ENCODE measurements at places on chromosomes 6 and 20.

- DNase-seq, result no peak
Observed at GRCh38 chr6:3232017-3232945, 4.8 kb upstream of the TUBB2B start.

DNA sequence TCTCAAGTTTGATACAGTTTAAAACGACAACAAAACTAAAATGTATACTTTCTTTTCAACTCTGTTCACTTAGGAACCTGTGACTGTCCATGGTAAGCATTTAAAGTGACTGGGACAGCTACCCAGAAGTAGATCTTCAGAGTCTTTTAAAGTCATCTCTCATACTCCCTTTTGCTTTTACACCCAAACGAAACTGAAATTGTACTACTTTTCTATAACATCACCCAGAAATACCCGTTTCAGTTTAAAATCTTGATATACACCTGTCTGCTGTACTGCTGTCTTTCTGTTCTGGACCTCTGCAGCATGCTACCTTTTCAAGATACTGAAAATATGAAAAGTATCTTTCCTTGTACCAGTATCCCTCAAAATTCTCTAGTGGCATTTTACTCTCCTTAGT lies 170.4 kb upstream of the THEMIS start:
- DNase-seq, result no peak

GRCh38 chr6:150220634-150221551 lies 78.0 kb downstream of the PPP1R14C start:
- DNase-seq, result no peak

DNA sequence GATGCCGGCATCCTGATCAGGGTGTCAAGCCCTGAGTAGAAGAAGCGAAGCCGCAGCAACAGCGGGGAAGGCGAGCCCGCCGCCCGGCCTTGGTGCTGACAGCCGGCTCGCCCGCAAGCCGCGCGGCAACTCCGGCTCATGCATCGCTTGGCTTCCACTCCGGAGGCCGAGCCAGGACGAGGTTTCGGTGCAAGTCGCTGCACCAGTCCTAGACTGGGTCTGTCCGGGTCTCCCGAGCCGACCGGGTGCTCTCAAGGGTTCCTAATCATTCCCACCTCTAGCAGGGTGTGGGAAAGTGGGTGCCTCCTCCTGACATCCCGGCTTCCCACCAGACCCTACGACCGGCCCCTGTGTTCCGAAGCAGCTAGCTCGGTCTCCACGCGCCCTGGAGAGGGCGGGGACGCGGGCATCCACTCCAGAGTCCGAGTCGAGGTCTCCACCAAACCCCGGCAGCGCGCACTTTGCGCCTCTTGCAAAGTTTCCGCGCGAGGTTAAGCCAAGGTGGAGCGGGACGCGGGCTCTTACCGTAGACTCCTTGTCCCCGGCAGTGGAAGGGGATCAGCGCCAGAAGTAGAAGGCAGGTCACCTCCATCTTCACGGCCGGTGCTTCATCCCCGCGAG lies 1.4 kb downstream of the MDGA1 start:
- DNase-seq, result peak; percentile 31

DNA sequence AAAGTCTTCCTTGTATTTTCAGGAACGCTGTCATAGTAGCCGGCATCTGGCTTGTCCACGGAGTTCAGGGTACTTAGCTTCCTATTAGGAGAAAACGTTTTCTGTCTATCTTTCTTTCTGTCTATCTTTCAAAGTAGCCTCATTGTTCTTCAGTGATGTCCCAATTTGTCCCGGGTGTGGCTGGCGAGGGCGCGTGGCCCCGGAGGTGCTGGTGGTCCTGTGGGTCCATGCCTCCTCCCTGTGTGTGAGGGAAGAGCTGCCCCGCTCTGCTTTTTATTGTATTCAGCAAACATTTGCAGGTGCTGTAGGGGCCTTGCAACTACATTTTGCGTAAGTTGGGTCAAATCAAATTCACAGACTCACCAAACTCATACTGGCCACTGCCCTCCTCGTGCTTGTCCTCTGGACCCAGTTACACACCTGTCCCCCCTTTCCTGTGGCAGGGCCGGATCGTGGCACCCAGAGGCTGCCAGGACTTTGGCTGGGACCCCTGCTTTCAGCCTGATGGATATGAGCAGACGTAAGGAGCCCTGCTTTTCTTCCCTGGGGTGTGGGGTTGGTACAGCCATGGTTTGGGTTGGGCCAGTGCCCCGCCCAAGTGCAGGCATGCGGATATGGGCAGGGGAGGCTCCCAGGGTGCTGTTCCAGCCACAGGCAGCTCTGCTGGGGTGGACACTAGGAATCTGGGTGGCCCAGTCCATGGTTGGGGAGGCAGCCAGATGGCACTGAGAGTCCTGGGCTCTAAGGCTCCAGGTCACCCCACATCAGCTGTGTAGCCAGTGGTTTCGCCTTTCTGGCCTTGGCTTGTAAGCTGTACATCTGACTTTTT lies 12.3 kb downstream of the ITPA start:
- no peak for DNase-seq

DNA sequence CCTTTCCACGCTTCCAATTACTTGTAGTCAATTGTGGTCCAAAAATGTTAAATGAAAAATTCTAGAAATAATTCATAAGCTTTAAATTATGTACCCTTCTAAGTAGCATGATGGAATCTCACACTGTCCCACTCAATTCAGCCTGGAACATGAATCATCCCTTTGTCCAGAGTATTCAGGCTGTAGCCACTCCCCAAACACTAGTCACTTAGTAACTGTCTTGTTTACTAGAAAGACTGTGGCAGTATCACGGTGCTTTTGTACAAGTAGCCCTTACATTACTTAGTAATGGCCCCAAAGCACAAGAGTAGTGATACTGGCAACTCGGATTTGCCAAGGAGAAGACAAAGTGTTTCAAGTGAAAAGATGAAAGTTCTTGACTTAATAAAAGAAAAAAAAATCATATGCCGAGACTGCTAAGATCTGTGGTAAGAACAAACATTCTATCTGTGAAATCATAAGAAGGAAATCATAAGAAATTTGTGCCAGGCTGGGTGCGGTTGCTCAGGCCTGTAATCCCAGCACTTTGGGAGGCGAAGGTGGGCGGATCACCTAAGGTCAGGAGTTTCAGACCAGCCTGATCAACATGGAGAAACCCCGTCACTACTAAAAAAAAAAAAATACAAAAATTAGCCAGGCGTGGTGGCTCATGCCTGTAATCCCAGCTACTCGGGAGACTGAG lies 168.5 kb upstream of the SIM1 start:
- DNase-seq, result no peak

- DNase-seq, result no peak
Observed at GRCh38 chr6:15380351-15380750, 134.5 kb downstream of the JARID2 start.
